ENCODE measurements at places on chromosomes 3 and 15.

DNA sequence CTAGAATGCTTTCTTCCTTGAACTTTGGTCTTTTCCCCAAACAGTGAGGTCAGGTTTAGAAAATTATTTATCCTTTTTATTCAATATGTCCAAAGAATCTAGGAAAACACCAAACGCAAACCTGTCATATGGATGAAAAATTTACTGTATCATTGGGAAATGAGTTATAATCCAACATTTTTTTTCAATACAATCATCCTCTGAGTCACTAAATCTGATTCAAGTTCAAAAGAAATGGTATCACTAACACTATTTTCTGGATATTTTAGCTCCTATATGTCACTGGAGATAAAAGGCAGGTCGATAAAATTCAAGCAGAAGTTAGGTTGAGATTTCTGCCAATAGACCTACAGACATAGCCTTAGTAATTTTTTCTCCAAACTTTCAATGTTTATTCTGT lies 591.6 kb upstream of the AGTR1 start:
- DNase-seq: no peak

- DNase-seq: no peak
Observed at GRCh38 chr15:93241696-93242585, 152.9 kb upstream of the RGMA start.

DNA sequence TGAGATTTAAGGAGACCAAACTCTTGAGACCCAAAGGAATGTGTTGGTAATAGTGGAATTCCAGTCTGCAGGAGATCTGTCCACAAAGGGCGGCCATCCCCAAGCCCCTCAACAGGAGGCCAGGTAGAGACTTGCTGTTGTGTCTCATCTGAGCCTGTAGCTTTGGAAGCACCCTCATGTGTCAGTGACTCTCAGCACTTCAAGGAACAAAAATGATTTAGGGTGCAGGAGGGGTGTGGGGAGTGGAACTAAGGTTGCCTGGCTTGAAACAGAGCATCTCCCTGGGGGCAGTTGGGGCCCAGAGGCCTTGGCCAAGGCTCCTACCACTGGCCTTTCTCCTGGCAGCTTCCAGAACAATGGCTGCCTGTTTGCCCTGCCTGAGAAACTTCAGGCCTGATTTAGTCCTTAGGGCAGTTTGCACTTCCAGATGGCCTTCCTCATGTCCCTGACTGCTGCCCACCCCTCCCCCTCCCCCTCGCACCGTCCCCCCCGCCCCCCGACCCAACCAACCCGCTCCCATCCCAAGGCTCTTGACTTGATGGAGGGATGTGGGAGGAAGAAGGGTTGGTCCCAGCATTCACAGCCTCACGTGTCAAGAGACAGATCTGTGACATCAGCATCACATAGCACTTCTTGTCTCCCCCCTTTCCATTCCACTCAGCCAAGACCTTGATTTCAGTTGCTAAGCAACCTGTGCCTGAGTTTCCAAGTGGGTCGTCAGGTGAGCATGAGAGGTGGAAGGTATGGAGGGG lies 77.1 kb downstream of the CORO2B start:
- DNase-seq: no peak

DNA sequence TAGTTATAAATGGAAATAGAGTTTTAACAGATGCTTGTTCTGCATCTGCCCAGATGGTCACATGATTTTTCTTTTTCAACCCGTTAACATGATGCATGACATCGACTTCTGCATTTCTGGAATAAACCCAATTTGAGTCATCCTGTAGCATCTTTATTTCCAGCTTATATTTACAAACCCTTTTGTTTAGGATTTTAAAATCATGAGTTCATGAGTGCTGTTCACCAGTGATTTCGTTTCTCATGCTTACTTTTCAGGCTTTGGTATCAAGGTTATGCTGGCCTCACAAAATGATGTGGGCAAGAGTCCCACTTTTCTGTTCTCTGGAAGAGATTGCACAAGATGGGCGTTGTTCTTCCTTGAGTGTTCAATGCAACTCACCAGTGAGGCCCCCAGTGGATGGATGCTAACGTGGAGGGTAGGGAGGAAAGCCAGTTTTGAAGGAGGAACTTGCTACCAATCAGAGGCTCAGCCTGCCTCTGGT lies 5.2 kb downstream of the HRH1 start:
- DNase-seq: no peak

DNA sequence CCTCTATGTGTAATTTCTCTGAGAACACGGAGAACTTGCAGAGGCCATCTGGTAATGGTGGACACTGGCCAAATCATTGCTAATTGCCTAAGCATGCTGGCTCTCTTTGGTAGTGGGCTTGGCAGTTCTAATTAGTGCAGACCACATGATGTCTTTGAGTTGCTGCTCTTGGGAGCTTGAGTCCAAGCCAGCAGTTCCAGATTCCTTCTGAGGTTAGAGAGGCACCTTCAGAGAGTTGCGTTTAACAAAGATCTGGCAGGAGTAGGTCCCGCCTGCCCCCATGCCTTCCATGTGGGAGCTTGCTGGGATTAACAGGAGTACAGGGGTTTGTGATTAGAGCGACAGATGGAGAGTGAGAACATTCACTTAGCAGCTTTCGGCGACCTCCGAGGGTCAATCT lies 449.0 kb upstream of the LMCD1 start:
- no peak for DNase-seq

DNA sequence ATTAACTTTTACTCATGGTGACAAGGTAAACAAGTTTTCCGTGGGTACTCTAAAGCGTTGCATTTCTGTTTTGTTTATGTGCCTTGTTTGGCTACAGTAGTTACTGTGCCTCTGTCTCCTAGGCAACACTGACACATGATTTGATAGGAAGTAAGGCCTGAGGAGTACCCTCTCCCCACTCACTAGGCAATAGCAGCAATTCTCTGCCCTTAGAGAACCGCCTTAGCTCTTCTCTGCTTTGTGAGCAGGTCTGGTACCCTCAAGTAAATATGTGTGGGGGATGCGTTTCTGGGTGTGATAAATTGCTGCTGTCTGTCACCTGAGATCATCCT lies at the start of gene IL5RA:
TSS of gene IL5RA (minus strand) at position 76 of the 332 bp plus-strand sequence. CDS start 5,390 bp downstream, outside the sequence.
- DNase-seq: no peak

DNA sequence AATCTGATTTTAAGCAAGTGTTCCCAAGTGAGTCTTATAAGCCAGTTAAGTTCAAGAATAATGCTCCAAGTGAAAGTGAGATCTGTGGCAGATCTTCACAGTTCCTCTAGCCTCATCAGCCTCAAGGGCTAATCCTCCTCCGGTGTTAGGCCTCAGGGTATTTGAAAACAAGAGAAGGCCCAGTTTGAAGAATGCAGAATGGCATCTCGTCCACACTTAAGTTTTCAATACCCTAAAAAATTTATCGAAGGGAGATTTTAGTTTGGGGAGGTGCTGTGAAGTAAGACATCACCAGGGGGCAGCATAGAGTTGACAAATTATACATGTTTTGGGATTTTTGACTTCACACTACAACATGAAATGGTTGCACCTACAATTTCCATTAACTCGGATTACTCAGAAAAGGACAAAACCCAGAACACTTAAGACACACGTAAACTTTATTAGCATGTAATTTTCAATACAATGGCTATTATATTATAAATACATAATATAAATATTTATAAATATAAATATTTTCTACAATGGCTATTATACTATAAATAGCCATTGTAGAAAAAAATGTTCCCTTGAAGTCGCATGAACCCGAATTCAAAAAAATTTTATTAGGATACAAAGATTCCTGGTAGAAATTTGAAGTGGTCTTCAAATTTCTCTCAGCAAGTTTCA lies 2.3 kb upstream of the TMEM266 start:
- DNase-seq: peak; percentile 14

DNA sequence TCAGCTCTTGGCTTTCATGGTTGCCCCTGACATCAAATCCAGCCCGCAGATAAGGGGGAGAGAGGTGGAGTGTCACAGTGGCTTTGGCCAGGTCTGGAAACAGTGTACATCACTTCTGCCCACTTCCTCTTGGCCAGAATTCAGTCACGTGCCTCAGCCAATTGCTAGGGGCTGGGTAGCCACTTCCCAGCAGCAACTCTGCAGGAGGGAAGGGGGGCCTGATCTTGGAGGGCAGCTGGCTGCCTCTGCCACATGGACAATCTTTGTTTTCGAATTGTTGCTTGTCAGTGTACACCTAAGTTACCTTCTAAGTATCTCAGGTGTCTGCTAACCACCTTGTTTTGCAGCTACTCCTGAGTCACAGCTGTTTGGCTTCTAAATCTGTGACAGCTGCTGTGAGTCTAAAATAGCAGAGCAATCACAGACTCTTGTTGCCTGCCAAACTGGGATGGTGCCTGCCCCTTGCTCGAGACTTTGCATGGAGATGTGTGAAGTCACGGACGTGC lies 41.0 kb upstream of the LIMD1 start:
- DNase-seq: no peak

DNA sequence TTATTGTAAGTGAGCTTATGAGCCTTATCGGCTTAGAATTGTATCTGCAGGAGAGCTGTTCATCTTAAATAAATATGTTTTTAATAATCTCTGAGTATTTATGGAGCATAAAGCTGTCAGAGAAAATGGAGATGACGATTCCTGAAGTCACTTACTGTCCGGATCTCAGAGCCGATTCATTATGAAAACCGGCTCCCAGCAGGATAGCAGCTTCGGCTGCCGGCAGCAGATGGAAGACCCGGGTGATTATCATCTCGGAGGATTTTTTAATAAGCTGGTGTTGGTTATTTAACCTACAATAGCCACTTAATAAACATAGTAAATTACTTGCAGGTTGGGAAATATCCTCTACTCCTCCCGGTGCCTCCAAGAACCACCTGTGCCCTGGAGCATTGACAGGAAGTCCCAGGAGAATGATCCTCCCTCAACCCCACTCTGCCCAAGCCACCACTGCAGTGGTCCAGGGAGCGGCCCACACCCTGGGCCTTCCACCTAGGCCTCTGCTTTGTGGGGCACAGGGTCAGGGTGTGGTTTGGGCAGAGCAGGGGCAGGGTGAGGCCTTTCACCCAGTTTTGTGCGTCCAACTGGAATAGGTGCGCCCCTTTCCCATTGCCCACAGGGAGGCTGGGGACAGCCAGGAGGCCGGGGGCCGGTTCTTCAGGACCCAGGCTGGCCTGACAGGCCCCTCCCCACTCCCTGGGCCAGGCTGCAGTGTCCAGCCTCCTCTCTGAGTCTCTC lies 42.2 kb upstream of the PRR23E start:
- no peak for DNase-seq

GRCh38 chr15:41115652-41116115 lies 396 bp downstream of the INO80 start:
- no peak for DNase-seq

GRCh38 chr3:133476971-133477375 lies 77.1 kb downstream of the BFSP2 start:
- no peak for DNase-seq

DNA sequence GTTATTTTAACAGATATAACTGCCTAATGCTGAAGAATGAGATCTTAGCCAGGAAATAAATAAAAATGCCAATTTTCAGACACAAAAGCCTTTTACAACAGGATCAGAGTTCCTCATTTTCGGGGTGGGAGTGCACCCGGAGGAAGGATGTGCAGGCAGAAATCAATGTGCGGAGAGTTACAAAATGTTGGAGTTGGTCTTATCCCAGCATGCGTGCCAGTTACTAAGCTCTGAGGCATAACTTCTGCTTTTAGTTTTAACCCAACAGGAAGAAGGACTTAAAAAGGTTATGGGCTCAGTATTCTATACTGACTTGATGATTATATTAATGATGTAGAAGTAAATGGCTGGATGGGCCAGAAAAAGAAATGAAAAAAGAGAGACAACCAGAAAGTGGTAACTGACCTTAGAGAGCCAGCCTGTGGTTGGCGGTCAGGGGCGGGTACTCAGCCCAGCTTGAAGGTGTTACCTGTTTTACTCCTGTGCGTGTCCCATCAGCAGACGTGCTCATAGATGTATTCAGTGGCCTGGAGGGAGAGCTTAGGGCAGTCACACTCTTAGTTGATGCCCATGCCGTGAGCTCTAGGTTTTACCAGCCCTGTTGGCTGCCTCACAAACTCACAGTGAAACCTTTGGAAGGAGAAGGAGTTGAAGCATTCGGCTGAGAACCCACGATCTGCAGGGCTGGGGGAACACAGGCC lies 164.7 kb downstream of the SV2B start:
- DNase-seq: no peak

GRCh38 chr3:141926929-141927328 lies 50.5 kb downstream of the ATP1B3 start:
- no peak for DNase-seq

DNA sequence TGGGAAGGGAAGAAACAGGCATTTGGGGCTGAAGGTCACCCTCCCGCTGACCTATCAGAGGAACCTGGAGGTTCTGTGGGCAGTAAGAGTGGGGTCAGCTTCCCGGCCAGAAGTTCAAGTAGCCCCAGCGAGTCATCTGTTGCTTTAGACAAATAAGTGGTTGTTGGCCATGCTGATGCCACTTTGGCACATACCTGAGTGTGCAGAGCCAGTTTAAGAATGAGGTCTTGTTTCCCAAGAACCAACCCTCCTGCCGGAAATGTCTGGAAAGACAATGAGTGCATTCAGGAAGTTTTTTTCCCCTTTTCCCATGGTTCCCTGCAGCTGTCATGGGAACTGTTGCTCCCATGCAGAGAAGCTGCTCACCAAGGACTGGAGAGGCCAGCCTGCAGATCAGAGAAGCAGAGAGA lies 166.7 kb downstream of the ZNF621 start:
- no peak for DNase-seq

- DNase-seq: no peak
Observed at GRCh38 chr15:35320158-35320780, 225.7 kb downstream of the DPH6 start.

- no peak for DNase-seq
Observed at GRCh38 chr15:81502439-81502838, 128.4 kb upstream of the TMC3 start.

- no peak for DNase-seq
Observed at GRCh38 chr15:68307131-68307928, 29.8 kb downstream of the FEM1B start.

- DNase-seq: no peak
Observed at GRCh38 chr15:96553931-96554330, 223.4 kb downstream of the NR2F2 start.

- DNase-seq: no peak
Observed at GRCh38 chr3:100274361-100274760, 13.6 kb downstream of the TBC1D23 start.

DNA sequence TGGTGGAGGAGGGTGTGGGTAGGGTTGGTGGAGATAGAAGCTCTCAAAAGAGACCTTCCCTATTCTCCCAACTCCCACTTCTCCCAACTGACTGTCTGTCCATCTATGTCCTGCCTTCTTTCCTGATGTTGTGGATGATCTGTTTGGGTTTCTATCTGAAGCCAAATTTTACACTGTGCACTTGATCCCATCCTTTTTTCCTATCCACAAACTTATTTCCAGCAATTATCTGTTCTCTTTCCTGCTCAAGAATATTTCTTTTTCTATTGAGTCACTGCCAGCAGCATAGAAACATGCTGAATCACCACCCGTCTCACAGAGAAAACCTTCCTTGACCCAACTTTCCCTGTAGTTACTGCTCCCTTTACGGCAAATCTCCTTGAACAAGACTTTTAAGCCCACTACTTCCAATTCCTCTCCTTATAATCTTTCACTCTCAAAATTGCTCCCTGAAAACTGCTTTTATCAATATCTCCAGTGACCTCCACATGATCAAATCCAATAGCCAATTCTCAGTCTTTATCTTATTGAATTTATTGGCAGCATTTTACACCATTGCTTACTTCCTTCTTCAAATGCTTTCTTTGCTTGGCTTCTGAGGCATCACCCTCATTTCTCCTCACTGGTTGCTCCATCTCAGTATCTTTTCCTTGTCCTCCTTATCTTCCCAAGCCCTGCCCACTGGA lies 141.2 kb upstream of the SLC7A14 start:
- DNase-seq: no peak

GRCh38 chr15:63848879-63849551 lies 15.3 kb upstream of the HERC1 start:
- DNase-seq: no peak

GRCh38 chr3:24306518-24306917 lies 188.1 kb downstream of the THRB start:
- DNase-seq: no peak

- DNase-seq: no peak
Observed at GRCh38 chr15:101158166-101159095, 93.4 kb downstream of the CHSY1 start.
